Activated CD4-positive, CD25-positive, alpha-beta regulatory T cell treated with anti-CD3 and anti-CD28 coated beads, Interleukin-2, amount 50 U/mL, for 24 hours (primary cell): ENCODE measurements at places on chromosomes 3 and 15.
A peak's percentile ranks its signal among the peaks of the same experiment; 100 is the strongest.

DNA sequence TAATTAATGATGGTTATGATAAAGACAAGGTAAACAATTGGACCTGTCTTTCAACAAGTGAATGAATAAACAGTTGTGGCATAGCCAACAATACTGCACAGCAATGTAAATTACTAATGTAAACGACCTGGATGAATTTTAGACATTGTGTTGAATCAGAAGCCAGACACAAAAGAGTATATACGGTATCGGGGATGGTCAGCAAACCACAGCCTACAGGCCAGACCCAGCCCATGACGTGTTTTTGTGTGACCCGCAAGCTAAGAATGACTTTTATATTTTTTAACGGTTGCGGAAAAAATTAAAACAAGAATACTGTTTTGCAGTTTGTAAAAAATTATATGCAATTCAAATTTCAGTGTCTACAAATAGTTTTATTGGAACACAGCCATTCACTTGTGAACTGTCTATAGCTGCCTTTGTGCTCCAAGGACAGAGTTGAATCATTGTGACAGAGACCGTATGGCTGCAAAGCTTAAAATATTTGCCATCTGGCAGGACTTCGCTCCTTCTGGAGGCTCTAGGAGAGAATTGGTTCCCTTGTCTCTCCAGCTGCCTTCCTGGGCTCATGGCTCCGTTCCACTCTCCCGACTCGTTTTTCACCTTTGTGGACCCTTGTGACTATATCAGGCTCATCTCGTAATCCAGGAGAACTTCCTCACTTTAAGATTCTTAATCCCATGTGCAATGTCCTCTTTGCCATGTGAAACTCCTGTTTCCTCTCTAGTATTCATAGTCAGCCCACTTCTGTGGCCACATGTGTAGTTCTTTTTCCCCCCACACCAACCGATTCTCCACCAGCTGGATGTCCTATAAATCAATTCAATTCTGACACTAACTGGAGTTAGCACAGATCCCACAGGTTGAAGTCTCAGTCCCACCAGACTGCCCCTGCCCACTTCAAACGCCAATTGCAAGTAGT is 72.7 kb downstream of the CMTM8 start:
- ATAC-seq, result no peak

GRCh38 chr3:50382722-50383121 is 23.4 kb upstream of the TMEM115 start:
- no peak for ATAC-seq

- ATAC-seq, result no peak
Measured at GRCh38 chr3:157872902-157873301, 233.3 kb downstream of the SHOX2 start.

DNA sequence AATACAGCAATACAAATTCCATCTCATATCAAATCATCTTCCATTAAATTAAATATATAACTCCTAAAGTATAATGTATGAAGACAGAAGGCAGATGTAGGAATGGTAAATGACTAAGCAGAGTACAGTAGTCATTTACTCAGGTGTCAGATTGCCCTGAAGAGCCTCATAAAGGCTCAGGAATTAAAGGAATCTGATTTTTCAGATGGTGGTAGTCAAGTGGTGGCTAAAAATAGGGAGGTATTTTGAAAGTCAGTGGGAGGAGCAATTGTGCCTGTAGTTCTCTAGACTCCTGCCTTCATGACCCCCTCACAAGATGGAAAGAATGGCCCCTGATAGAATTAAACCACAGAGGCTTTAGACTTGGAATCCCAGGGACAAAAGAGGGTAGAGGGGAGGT is 142.7 kb upstream of the SYNPR start:
- no peak for ATAC-seq

GRCh38 chr15:94441760-94442159 is 210.4 kb downstream of the MCTP2 start:
- no peak for ATAC-seq

DNA sequence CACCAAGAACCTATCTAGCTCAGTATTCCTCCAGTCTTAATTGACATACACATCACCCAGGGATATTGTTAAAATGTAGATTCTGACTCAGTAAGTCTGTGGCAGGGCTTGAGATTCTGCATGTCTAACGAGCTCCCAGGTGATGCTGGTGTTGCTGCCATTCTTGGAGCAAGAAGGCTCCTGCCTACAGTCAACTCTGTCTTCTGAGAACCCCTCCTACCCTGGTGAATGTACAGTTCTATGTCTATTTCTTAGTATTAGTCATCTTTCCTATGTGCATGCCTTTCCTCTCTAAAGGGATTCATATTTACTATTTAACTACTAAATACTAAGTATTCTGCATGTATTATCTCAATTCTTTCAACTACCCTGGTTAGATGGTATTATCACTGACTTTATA is 268.7 kb downstream of the EDEM1 start:
- ATAC-seq, result no peak

- no peak for ATAC-seq
Measured at GRCh38 chr3:50617911-50618481, 1.0 kb downstream of the MAPKAPK3 start.

- peak; percentile 53 for ATAC-seq
Measured at GRCh38 chr3:152550284-152550683, 281.6 kb downstream of the MBNL1 start.

GRCh38 chr3:14329116-14329830 is 73.1 kb upstream of the SLC6A6 start:
- no peak for ATAC-seq

DNA sequence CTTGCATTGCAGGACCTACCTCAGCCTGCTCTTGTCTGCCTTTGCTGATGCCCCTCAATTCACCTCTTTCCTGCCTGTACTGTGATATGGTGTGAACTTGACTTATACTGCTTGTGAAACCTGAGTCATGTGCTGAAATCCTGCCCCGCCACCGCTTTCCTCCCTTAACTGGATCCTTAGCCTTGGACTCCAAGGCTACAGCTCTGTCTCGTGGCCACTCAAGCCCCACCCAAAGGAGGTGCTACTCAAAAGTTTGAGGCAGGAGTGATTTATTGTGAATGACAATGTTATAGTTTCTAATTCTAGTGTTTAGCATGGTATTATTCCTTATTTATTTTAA is 56.1 kb downstream of the MYZAP start:
- no peak for ATAC-seq

GRCh38 chr3:38548154-38548931 is 52.2 kb downstream of the EXOG start:
- no peak for ATAC-seq

DNA sequence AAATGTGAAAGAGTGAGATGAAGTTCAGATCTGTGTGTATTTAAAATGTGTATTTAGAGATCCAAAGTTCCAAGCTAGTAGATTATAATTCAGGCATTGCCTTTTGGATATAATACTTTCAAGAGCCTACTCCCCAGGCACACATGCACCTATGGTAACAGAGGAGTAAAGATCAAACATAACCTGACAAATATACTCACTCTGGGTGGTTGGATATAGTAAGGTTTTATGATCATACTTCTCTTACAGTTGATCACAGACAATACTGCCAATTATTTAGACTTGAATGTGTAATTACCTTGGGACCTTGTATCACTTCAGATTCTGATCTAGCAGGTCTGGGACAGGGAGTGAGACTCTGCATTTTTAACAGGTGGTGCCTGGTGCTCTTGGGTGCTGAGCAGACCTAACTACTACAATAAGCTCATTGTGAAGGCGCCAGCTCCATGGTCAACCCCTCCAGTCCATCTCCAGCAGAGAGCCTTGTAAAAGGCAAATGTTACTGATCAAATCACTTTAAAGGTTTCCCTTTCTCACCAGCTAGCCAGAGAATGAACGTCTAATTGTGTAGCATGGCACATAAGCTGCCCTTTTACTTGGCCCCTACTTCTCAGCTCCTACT is 55.5 kb downstream of the NBEAL2 start:
- ATAC-seq, result no peak

GRCh38 chr3:57852896-57853295 is 96.8 kb downstream of the SLMAP start:
- no peak for ATAC-seq

DNA sequence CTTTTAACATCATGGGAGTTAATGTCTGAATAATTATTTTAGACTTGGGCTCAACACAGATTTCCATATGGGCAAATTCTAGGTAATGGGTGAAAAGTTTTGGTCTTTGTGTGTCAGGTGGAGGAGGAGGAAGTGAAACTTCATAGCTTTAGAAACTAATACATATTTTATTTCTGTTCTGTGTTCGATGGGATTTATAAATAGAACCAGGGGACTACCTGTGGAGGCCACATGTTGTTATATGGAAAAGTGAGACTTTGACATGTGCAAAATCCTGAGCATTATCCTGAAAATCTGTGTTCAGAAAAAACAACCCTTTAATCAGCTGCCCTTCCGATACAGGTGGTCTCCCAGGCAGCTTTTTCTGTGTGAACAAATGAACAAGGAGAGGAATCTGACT is 209.5 kb downstream of the SOX2 start:
- no peak for ATAC-seq

- ATAC-seq, result peak; percentile 13
Measured at GRCh38 chr3:126320517-126321293, 36.5 kb downstream of the KLF15 start.

GRCh38 chr3:152321955-152322377 is 53.2 kb downstream of the MBNL1 start:
- no peak for ATAC-seq

DNA sequence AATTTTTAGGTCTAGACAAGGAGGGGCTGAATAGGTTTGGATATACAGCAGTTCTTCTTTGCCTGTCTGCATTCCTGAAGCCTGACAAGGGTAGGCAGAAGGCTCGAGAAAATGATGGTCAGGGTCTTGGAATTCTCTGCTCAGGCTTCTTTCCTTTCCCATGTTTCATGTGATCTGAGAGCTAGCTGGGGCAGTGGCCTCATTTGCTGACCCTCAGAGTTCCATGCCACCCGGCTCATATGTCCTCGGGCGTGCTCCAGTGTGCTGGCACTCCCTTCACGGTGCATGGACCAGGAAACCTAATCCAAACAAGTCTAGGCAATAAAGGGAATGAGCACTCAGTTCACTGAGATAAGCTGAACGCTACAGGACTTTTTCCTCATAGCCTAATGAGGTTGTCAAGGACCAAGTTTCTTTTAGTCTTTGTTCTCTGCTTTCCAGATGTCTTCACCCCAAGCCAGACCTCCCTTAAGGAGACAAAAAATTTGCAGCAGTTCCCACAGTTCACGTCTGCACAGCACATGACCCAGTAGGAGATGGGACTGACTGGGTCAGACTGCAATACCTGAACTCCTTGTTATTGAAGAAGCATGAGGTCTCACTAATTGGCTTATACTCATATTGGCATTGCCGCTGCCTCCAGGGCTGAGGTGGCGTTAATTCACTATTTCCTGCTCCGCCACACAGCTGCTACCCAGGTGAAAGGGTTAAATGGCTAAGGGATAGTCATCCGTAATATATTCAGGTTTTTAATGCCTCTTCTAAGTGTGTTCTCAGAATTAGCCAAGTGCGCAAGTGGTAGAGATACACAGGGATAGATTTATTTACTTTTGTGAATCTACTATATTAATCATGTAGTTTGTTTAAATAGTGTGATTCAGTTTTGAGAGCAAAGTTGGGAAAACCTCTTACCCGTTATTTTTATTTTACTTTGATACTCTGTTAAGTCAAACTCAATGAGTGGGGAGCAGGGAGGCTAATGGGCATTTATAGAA is 15.3 kb upstream of the RTP4 start:
- no peak for ATAC-seq

DNA sequence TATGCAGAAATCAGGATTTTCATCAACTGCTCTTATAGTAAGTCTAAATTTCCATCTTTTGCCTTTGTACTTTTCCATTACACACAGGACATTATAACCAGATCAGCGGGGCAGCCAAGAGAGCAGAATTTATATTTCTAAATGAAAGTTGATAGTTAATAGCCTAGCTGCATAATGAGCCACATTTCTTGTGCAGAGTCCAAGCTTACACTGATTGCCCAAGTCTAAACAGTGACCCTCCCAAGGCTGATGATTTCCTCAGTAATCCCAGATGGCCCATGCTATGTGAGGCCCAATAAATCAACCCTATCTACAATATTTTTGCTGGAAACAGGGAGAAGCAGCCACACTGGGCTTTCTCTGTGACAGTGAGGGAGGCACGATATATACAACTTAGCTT is 475.8 kb upstream of the KCNMB2 start:
- ATAC-seq, result no peak

DNA sequence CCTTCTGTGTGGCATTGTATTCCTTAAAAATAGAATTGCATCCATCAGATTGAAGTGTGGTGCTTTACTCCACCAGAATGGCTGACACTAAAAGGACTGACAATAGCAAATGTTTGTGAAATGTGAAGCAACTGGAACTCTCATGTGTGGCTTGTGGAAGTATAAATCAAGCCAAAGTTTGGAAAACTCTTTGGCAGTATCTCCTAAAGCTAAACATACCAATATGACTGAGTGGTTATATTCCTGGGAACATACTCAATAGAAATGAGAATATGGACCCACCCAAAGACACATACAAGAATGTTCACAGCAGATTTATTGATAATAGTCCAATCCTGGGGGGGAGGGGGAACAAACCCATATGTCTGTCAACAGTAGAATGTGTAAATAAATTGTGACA is 87.1 kb downstream of the RARB start:
- no peak for ATAC-seq

DNA sequence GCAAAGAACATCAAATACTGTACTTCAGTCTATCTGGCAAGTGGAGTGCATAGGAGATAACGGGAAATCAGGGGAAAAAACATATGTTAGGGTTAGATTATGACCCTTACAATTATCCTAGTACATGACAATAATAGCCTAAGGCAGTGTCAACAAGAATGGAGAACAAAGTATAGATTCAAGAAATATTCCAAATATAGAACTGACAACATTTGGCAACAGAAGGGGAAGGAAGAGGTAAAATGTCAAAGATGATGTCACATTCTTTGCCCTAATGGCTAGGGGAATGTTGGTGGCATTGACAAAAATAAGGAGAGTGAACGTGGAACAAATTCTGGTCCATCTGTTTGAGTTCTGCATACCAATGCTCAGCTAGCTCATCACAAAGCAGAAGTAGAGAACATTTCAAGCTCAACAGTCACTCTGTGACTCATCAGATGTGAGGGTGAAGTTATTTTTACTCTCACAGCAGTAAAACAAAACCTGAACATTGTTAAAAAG is 15.5 kb upstream of the ATP8B4 start:
- ATAC-seq, result no peak

DNA sequence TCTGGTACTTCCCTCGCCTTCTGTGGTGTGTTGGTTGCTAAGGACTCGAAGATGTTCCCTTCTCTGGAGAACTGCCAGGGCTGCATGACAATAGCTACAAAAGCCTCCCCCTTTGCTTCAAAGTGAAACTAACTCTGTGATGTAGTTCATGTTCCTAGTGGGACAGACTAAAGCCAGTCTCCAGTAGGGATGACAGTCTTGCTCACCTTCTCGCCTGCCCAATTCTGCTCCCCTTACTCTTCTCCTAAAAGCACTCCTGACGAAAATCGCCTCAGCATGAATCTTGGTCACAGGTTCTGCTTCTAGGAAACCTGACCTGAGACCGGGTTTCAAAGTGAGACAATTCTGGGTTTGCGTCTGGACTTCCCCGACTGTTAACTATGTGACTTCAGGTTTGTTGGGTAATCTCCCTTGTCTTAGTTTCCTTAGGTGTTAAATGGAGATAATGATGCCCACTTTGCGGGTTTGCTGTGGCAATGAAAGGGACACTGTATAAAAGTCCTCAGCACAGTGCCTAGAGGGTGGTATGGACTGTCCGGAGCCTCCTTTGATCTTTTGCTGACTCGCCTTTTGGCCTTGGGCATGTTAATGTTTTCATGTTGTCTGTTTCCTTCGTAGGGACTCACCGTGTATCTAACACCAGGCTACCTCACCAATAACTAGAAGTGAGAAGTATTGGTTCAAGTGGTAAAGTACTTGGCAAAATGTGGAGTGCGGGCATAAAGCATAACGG is 24.9 kb upstream of the THRB start:
- ATAC-seq, result no peak
